ENCODE measurements at places on chromosomes 6 and 20.

DNA sequence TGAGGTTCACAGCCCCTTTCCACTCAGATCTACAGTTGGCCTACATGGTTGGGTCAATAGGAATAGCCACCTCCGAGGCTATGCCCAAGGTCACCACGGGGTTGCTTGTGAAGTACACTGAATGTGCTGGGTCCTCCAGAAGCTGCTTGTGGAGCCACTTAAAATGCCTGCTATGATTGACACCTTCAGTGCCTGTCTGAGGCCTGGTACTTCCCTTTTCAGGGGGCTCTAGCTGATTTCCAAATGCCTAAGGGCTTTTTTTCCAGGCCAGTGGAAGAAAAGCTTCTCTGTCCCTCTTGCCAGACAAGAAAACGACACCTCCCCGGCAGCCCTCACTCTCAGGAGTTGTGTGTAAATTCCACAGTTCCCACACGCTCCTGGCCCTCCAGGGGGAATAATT lies 6.3 kb upstream of the NXT1 start:
- DNase-seq: peak; percentile 44

GRCh38 chr6:157790548-157791160 lies 32.4 kb upstream of the SNX9 start:
- DNase-seq: no peak

DNA sequence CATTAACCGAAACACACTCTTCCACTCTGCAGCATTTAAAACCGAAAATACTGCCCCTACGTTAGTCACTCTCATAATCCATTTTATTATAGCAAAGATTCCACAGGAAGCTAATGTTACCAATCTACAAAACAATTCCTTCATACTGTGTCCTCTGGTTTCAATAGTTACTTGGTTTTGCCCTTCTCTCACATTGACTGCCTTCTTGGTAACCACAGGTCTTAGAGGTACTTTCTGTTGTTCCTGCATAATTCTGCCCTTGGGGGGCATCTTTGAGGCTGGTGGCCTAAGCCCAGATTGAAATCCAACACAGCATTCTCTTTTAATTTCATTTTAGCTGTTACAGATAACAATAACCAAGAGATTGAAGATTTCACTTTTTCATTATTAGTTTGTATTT lies 9.8 kb upstream of the DCBLD1 start:
- DNase-seq: no peak

DNA sequence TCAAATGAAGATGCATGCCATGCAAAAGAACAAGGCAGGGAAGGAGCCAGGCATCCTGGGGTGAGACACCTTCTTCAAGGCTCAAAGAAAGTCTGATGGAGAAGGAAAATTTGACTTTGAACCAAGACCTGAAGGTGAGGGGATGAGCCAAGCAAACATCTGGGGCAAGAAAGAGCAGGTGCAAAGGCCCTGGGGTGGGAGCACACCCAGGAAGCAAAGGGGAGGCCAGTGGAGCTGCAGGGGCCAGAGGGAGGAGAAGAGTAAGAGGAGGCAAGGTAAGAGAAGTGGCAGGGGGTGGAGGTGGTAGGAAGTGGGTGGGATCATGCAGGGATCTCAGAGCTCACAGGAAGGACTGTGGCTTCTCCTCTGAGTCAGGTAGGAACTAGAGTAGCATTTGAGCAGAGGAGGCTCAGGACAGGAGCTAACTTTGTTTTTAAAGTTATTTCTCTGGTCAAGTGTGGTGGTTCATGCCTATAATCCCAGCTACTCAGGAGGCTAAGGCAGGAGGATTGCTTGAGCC lies 49.6 kb downstream of the SLC13A3 start:
- DNase-seq: no peak

DNA sequence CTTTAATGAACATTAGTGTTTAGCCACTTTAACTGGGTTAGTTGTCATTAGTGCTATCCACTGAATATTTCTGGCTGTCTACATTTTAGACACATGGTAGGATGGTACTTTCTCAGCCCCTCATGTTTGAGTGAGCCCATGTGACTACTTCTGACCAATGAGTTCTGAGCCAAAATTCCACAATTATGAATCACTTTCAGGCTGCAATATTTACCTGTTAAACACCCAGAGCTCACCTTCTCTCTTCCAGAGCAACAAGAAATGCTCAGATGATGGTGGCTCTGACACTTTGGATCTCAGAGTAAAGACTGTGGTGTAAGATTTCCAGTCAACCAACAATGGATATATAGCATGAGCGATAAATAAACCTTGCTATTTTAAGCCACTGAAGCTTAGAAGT lies 24.8 kb downstream of the SPACA1 start:
- no peak for DNase-seq

DNA sequence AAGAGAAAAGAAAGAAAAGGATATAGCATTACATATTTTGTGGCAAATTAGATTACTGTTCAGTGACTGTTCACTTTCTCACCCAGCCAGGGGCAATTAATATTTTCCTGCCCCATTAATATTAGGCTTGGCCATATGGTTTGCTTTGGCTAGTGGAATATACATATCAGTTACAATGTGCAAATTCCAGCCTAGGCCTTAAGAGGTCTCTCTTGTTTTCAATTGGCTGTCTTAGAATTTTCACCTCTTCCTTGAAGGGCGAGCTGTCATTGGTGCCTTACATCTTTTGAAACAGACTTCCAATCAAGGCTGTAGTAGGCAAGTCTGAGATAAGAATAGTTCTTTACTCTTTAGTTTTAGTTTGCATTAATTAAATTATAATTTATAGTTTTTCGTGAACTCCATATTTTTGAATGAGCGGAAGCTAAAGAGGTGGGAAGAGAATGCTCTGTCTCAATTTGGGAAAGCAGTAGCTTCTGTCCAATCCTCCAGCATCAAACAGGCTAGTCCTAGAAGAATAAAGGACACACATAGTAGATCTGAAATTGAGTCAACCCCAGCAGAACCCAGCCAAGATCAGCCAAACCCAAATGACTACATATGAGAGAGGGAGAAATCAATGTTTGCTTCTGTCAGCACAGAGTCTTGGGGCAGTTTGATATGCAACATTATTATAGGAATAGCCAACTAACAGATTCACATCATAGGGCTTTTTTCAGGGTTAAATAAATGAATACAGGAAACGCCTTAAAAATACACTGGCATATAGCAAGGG lies 6.3 kb upstream of the CSNK2A1 start:
- DNase-seq: no peak

GRCh38 chr6:91114123-91114708 lies 527.3 kb upstream of the MAP3K7 start:
- no peak for DNase-seq

- DNase-seq: no peak
Measured at GRCh38 chr20:58223358-58223941, 5.0 kb downstream of the ANKRD60 start.

GRCh38 chr6:164398647-164399046 lies 910.8 kb downstream of the C6orf118 start:
- no peak for DNase-seq

GRCh38 chr6:43851204-43851865 lies 81.3 kb downstream of the VEGFA start:
- peak; percentile 83 for DNase-seq

DNA sequence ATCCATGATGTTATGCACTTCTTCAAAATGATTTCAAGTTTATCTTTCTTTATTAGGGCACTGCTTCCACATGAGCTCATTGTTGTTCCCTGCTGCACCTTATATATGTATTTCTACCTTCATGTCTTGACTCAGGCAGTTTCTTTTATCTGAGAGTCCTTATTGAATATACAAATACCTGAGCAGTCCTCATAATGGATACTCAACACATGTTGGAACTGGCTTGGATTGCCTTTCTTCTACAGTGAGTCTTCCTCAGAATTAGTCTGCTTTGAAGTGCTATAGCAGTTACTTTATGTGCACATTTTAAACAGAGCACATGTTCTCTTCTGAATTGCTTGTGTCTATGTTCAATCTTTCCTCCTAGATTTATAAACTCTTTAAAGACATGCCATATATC lies 45.3 kb upstream of the LOC128125822 start:
- DNase-seq: no peak

DNA sequence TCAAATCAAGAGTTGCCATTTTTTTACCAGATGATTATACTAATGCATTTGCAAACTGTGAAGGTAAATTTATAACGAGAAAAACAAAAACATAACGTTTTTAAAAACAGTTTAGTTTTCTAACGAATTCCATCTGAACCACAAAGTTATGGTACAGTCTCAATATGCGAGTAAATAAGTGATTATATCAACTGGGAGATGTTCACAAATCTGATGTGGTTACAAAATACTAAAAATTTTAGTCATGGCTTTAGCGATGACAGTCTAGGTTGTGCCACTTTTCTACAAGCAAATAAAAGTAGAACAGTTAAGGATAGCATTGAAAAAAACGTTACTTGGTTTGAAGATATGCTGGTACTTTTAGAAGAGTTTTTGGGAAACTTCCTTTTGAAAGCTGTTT lies 186.8 kb downstream of the FUT9 start:
- DNase-seq: no peak

DNA sequence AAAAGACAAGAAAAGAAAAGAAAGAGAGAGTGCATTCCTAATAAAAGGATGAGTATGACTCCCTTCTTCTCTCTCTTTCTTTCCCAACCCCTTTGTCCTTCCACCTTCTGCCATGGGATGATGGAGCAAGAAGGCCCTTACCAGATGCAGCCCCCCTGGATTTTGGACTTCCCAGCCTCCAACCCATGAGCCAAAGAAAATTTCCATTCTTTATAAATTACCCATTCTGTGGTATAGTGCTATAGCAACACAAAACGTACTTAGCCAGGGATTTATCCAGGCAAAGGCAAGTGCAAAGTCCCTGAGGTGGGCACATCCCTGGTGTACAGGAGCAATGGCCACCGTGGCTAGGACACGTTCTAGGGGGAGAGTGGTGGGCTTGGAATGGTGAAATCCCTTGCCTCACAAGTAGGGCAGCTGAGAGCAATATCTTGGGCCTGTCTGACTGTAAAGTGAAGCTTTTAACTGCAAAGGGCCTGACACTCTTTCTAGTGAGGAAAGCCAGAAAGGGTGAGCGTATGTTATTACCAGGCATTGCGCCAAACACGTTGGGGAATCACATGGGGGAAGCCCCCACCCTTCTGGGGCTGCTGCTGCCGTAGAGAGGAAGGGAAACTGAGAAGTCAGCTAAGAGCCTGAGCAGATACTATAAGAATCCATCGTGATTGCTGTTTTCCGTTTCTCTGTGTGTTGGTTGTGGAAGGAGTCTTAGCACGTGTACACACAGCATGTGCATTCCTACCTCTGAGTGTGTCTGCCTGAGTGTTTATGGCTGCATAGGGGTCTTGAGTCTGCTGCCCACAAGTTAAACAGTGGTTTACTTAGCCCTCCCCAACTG lies 50.7 kb upstream of the SIRPA start:
- no peak for DNase-seq
